K562 (cell line): ENCODE measurements at places on chromosomes 7 and 10. TPM values are rescaled to one million over a fixed set of nuclear protein-coding genes. Genes with fewer than 3 reads are reported as not detected.

The CFAP46 gene
- not detected in 2 replicates for polyA plus RNA-seq

The TRIM73 gene
- 0.28 and 0.90 TPM in 2 replicates for polyA plus RNA-seq

The MMD2 gene
- polyA plus RNA-seq: not detected in 2 replicates

The LRRC17 gene
- 0.07 TPM in 1 of 2 replicates, not detected in the other for polyA plus RNA-seq
